ENCODE measurements at places on chromosomes 7 and 10.

DNA sequence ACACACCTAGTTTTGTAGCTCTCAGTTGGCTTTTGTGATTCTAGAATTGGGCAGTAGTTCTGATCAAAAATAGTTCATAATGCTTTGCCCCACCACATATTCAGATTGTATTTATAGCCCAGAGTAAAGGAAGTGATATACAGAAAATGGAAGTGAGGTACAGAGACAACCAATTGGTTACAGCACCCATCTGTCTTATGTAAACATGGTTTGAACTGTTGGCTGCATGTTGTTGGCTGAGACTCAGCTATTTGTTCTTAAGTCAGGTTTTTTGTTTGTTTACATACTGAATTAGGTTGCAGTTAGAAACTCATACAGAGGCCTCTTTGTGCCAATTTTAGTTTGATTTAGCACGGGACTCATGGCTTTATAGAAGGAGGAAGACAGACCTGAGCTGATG is 158.9 kb upstream of the GPR26 start:
- no peaks in the 10 kb centered on the region for H3K36me3 ChIP-seq
- DNase-seq, result no peak
- no peaks in the 10 kb centered on the region for H3K4me1 ChIP-seq
- H3K4me3 ChIP-seq, result no peak overlapping the region
- H3K27me3 ChIP-seq, result no peaks in the 10 kb centered on the region

GRCh38 chr10:98261436-98262277 is 6.3 kb downstream of the LOXL4 start:
- H3K27me3 ChIP-seq, result peaks cover 6% of the 10 kb centered on the region
- peaks cover 7% of the 10 kb centered on the region for H3K36me3 ChIP-seq
- H3K27ac ChIP-seq, result no peak overlapping the region
- H3K4me1 ChIP-seq, result no peaks in the 10 kb centered on the region

GRCh38 chr7:37371755-37372154 is 76.9 kb downstream of the ELMO1 start:
- H3K27me3 ChIP-seq, result no peaks in the 10 kb centered on the region
- DNase-seq, result no peak
- no peak overlapping the region for H3K27ac ChIP-seq

DNA sequence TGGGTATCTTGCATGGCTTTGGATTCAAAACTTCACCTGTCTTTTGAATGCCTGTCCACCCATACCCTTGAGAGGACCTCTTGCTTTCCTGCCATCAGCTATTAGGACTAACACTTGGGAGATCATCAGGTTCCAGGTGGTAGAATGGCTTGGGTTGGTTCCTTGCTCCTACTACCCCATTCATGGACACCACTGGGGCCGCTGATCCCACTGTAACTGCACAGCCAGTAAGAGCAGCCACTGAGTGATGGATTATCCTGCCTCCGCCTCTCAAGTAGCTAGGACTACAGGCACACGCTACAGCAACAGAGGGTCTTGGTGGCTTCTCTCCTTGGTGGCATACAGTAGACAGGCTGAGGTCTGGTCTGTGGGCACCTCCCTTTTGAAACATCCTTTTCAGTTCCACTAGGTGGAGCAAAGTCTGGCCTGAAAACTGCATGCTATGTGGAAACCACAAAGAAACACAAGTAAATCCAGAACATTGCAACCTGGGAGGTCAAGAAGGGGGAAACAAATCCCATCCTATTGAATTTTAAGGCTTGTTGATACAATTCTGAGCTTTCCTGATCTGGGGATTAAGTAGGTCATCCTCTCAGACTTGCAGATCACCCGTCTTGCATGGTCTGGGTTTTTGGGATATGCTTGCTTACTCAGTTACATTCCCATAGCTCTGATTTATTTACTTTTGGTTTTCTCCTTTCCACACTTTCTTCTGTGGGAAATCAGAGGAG is 9.4 kb downstream of the WBP1L start:
- no peak for DNase-seq
- H3K27ac ChIP-seq, result peak overlapping the region; percentile 25
- H3K4me3 ChIP-seq, result no peak overlapping the region
- H3K4me1 ChIP-seq, result peaks cover 29% of the 10 kb centered on the region

DNA sequence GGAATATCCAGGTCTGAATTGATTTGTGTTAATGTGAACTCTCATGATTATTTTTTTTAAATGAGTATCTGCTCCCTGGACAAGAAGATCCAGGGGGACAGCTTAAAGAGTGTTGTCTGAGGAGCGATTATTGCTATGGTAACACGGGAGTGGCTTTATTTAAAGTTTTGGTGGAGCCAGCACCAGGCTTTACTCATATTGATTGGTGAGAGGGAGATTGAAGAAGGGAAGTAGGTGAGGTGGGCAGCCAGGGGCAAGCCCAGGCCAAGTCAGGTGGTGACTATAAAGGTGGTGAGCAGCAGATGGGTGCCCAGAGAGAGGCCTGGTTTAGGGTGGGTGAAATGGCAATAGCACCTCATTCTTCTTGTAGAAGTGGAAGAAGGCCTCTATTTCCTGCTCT is 10.2 kb upstream of the AGR2 start:
- no peaks in the 10 kb centered on the region for H3K27me3 ChIP-seq
- no peak overlapping the region for H3K27ac ChIP-seq
- H3K4me3 ChIP-seq, result no peak overlapping the region

- no peak for DNase-seq
- H3K27ac ChIP-seq, result no peak overlapping the region
- H3K36me3 ChIP-seq, result peaks cover under 1% of the 10 kb centered on the region
- H3K27me3 ChIP-seq, result no peaks in the 10 kb centered on the region
- H3K4me1 ChIP-seq, result no peaks in the 10 kb centered on the region
- H3K4me3 ChIP-seq, result no peak overlapping the region
Measured at GRCh38 chr7:36661135-36661840, 63.0 kb downstream of the AOAH start.

GRCh38 chr10:97738616-97739015 is 1.7 kb downstream of the ZFYVE27 start:
- no peaks in the 10 kb centered on the region for H3K27me3 ChIP-seq
- no peak for DNase-seq
- peaks cover 20% of the 10 kb centered on the region for H3K36me3 ChIP-seq
- H3K27ac ChIP-seq, result peak overlapping the region; percentile 97
- H3K4me3 ChIP-seq, result peak overlapping the region; percentile 98

DNA sequence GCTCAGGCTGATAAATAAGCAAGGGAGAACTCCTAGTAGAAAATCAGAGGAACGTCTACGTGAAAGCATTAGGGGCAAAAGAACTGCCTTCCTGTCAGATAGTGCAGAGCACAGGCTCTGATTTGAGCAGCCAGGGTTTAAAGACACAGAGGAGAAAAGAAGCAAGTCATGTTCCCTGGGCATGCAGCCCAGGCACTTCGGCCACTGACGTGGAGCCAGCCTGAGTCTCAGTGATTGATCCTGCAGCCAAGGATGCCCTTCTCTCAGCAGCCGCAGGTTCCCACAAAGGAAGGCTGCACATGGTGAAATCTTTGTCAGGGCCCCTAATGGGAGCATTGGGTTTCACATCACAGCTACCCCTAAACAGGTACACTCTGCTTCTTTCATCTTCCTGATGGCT is 161.7 kb upstream of the HPS1 start:
- no peaks in the 10 kb centered on the region for H3K36me3 ChIP-seq
- no peak overlapping the region for H3K27ac ChIP-seq
- H3K4me1 ChIP-seq, result peaks cover 2% of the 10 kb centered on the region
- DNase-seq, result no peak

DNA sequence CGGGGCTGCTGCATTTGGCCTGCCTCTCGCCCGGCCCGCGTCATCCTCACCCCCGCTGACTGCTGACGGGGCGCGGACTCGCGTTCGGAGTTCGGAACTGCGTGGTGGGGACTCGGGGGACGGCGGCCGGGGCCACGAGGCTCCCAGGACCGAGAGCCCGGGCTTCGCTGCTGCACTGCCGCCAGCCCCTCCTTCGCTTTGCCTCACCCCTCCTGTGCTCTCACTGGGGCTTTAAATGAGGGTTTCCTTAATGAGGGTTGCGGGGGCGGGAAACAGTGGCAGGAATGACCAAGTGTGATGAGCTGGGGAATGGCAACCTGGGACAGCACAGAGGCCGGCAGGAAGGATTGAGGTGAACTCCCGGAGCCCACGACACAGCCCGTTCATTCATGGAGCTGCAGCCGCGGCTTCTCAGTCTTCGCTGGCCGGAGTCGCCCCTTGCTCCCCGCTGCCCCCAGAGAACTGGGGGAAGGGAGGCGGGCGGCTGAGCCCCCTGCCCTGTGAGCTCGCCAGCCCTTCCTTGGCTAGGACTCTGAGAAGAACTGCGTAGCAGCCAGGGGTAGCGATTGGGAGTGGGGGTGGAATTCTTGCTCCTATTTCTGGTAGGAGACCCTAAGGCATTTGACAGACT is 1.5 kb upstream of the LRRC4 start:
- peak; percentile 24 for DNase-seq
- peaks cover 11% of the 10 kb centered on the region for H3K36me3 ChIP-seq
- H3K4me3 ChIP-seq, result peak overlapping the region; percentile 47
- no peaks in the 10 kb centered on the region for H3K27me3 ChIP-seq
- no peak overlapping the region for H3K27ac ChIP-seq
- peaks cover 21% of the 10 kb centered on the region for H3K4me1 ChIP-seq

DNA sequence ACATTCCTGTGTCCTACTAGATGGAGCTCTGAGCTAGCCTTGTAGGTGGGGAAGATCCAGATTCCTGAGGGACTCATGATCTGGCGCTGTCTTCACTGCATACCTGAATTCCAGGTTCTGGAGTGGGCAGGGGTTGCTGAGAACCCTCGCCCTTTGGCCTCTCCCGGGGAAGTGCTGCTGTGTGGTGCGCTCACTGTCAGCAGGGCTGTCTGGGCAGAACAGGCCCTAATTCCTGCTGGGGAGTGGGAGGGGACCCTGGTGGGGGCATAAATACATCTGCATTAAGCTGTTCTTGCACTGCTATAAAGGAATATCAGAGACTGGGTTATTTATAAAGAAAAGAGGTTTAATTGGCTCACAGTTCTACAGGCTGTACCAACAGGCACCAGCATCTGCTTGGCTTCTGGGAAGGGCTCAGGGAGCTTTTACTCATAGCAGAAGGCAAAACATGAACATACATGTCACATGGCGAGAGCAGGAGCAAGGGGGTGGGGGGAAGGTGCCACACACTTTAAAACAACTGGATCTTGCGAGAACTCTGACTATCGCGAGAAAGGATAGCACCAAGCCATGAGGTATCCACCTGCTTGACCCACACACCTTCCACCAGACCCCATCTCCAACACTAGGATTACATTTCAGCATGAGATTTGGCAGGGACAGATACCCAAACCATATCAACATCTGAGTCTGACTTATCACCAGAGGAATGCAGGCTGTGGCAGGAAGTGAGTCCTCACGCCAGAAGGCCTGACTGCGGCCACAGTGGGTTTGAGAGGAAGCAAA is 115.0 kb downstream of the ADCY1 start:
- peaks cover 6% of the 10 kb centered on the region for H3K27me3 ChIP-seq
- H3K4me3 ChIP-seq, result no peak overlapping the region
- DNase-seq, result no peak
- no peak overlapping the region for H3K27ac ChIP-seq

GRCh38 chr7:82358923-82359322 is 84.7 kb downstream of the CACNA2D1 start:
- DNase-seq, result no peak
- H3K27ac ChIP-seq, result no peak overlapping the region
- no peak overlapping the region for H3K4me3 ChIP-seq
- H3K4me1 ChIP-seq, result no peaks in the 10 kb centered on the region

DNA sequence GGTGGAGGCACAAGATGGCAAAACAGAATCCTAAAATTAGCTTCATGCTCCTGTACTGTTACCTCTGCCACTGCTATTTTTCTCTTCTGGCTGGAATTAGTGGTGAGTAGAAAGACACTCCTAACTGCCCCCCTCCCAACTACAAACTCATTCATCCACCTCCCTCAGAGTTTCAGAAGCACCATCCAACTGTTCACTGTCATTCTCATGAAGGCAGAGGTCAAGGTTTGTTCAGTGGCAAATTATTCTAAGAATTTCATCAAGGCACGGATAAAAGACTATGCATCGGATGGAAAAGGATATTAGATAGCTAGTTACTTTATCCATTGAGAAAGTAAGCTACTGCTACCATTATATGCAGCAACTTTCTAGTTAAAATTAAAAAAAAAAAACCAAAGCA is 59.7 kb downstream of the LRGUK start:
- no peaks in the 10 kb centered on the region for H3K4me1 ChIP-seq
- peaks cover 6% of the 10 kb centered on the region for H3K27me3 ChIP-seq
- H3K27ac ChIP-seq, result no peak overlapping the region
- no peak overlapping the region for H3K4me3 ChIP-seq
- no peaks in the 10 kb centered on the region for H3K36me3 ChIP-seq
- DNase-seq, result no peak

GRCh38 chr7:21193895-21194294 is 234.0 kb upstream of the SP4 start:
- H3K27ac ChIP-seq, result no peak overlapping the region
- H3K4me1 ChIP-seq, result no peaks in the 10 kb centered on the region
- DNase-seq, result no peak
- no peak overlapping the region for H3K4me3 ChIP-seq
- H3K36me3 ChIP-seq, result no peaks in the 10 kb centered on the region
- H3K27me3 ChIP-seq, result peaks cover 1% of the 10 kb centered on the region

GRCh38 chr7:134083766-134084487 is 43.2 kb upstream of the LRGUK start:
- H3K4me1 ChIP-seq, result peaks cover 7% of the 10 kb centered on the region
- H3K4me3 ChIP-seq, result no peak overlapping the region
- no peak for DNase-seq
- H3K27ac ChIP-seq, result no peak overlapping the region
- H3K36me3 ChIP-seq, result peaks cover 3% of the 10 kb centered on the region

DNA sequence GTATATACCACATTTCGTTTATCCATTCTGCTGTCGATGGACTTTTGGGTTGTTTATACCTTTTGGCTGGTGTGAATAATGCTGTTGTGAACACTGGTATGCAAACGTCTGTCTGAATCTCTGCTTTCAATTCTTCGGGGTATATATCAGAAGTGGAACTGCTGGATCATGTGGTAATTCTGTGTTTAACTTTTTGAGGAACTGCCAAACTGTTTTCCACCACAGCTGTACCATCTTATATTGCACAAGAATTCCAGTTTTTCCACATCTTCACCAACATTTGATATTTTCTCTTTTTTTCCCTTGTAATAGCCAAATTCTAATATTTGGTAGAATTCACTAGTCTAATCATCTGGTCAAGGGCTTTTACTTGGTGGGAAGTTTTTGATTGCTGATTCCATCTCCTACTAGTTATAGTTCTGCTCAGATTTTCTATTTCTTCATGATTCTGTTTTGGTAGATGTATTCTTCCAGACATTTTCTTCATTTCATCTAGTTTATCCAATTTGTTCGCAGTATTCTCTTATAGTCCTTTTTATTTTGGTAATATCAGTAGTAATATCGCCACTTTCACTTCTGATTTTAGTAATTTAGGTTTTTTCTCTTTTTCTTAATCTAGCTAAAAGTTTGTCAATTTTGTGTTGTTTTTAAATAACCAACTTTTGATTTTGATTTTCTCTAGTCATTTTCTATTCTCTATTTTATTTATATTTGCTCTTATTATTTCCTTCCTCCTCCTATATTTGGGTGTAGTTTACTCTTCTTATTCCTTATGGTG is 271.2 kb downstream of the ZEB1 start:
- H3K4me1 ChIP-seq, result no peaks in the 10 kb centered on the region
- DNase-seq, result no peak
- H3K4me3 ChIP-seq, result no peak overlapping the region
